Small intestine (tissue), 16 donors: ENCODE measurements at places on chromosomes 5 and 9. TPM values are rescaled to one million over a fixed set of nuclear protein-coding genes. Genes with fewer than 3 reads are reported as not detected.

The IFNA13 gene
- polyA plus RNA-seq: not detected

The TAF11L3 gene
- polyA plus RNA-seq: not detected

The SOX30 gene
- polyA plus RNA-seq: 0.15 TPM

The CRAT gene
- polyA plus RNA-seq: 103 TPM

The CAAP1 gene
- polyA plus RNA-seq: 22.2 TPM

The AIF1L gene
- polyA plus RNA-seq: 1.4 TPM

The GNA14 gene
- 1.7 TPM for polyA plus RNA-seq

The PCDHB13 gene
- polyA plus RNA-seq: 0.71 TPM

The FRRS1L gene
- polyA plus RNA-seq: not detected

The LOX gene
- 8.5 TPM for polyA plus RNA-seq

The SUSD3 gene
- 3.8 TPM for polyA plus RNA-seq

The ZDHHC11 gene
- polyA plus RNA-seq: 7.8 TPM

The SUB1 gene
- polyA plus RNA-seq: 113 TPM

The GPR151 gene
- polyA plus RNA-seq: not detected

The TMEM267 gene
- polyA plus RNA-seq: 8.0 TPM

The PRPF4 gene
- 14.0 TPM for polyA plus RNA-seq

The IFNA2 gene
- polyA plus RNA-seq: not detected

The JMY gene
- 1.6 TPM for polyA plus RNA-seq

The TOR2A gene
- polyA plus RNA-seq: 23.8 TPM

The PCDHGA2 gene
- not detected for polyA plus RNA-seq

The TRIM36 gene
- 0.83 TPM for polyA plus RNA-seq

The OR1Q1 gene
- polyA plus RNA-seq: not detected

The PCDHGA1 gene
- polyA plus RNA-seq: not detected

The C9orf153 gene
- 0.04 TPM for polyA plus RNA-seq

The EGR1 gene
- polyA plus RNA-seq: 242 TPM

The SLC34A1 gene
- polyA plus RNA-seq: 0.01 TPM

The MCTP1 gene
- 0.22 TPM for polyA plus RNA-seq

The CERCAM gene
- polyA plus RNA-seq: not detected

The CCDC192 gene
- polyA plus RNA-seq: 0.49 TPM

The SLC6A19 gene
- polyA plus RNA-seq: 56.3 TPM

The KCNV2 gene
- not detected for polyA plus RNA-seq

The ARHGEF37 gene
- polyA plus RNA-seq: 8.7 TPM

The C8G gene
- polyA plus RNA-seq: 81.4 TPM

The DRD1 gene
- polyA plus RNA-seq: 0.07 TPM

The EEIG1 gene
- 43.9 TPM for polyA plus RNA-seq

The PRELID2 gene
- polyA plus RNA-seq: 16.5 TPM

The HSPB3 gene
- 0.13 TPM for polyA plus RNA-seq

The FOXD4L5 gene
- polyA plus RNA-seq: 0.03 TPM

The FAM170A gene
- polyA plus RNA-seq: not detected

The LHX3 gene
- polyA plus RNA-seq: not detected

The TNFSF8 gene
- polyA plus RNA-seq: 1.2 TPM
